ENCODE measurements at places on chromosomes 3 and 15. TPM values are rescaled to one million over a fixed set of nuclear protein-coding genes. Genes with fewer than 3 reads are reported as not detected.

Gene FETUB
- not detected for total RNA-seq

Gene LINGO1
- not detected for total RNA-seq

Gene SOX2
- 0.57 TPM for total RNA-seq

Gene TTLL13
- total RNA-seq: not detected

Gene GP5
- not detected for total RNA-seq

DNA sequence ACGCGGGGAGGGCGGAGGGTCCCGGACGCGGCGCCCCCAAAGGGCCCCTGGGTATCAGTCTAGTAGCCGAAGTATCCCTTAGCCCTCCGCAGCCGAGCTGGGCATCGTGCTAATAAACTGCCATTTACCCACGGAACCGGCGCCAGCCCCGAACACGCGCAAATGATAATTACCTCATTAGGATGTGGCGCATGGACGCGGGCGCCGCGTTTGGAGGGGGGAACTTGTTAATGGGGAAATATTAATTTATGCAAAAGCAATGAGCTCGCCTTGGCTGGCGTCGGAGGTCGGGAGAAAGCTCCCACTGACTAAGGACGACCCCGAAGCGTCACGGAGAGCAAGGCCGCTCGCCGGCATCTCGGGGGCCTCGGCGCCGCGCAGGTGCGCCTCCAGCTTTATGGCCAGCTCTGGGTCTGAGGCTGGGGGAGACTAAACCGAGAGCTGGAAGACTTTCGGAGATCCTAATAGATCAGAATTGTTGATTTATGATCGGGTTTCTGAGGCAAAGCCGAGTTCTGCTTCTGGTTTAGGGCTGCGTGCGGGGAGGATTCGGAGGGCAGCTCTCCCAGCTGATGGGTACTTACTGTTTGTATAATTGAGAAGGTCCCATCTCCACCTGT lies 474 bp upstream of the FEZF2 start:
- H3K36me3 ChIP-seq: no peaks in the 10 kb centered on the region
- DNase-seq: no peak
- no peak overlapping the region for H3K4me3 ChIP-seq
- H3K27me3 ChIP-seq: peaks cover 34% of the 10 kb centered on the region

- H3K36me3 ChIP-seq: no peaks in the 10 kb centered on the region
- H3K27ac ChIP-seq: peak overlapping the region; percentile 23
- peak; percentile 22 for DNase-seq
- H3K4me3 ChIP-seq: no peak overlapping the region
- H3K4me1 ChIP-seq: peaks cover 3% of the 10 kb centered on the region
These were observed 60.1 kb downstream of the MGLL start for GRCh38 chr3:127762077-127762786.

GRCh38 chr3:42894698-42895579 lies 11.0 kb upstream of the ZNF662 start:
- H3K4me1 ChIP-seq: no peaks in the 10 kb centered on the region
- DNase-seq: no peak
- no peak overlapping the region for H3K4me3 ChIP-seq

DNA sequence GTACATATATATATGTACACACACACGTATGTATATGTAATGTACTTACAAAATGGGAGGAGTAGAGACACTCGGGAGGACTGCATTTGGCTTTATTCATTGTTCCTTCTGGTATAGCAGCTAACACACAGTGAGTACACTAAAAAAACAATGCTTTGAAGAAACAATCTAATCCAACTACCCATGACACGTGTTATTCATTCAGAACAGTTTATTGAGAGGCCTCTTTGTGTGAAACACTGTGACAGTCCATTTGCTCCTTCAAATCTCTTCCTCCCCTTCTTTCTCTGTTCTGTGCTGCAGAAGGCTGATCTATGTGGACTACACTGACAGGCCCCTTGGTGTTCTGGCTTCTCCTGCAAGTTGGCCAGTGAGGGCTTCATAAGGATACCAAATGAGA lies 1075.9 kb upstream of the CFAP20DC start:
- H3K4me3 ChIP-seq: no peak overlapping the region
- DNase-seq: no peak
- H3K4me1 ChIP-seq: no peaks in the 10 kb centered on the region
- no peak overlapping the region for H3K27ac ChIP-seq
- no peaks in the 10 kb centered on the region for H3K27me3 ChIP-seq

GRCh38 chr3:152071924-152072323 lies 196.8 kb upstream of the MBNL1 start:
- no peak overlapping the region for H3K4me3 ChIP-seq
- H3K4me1 ChIP-seq: no peaks in the 10 kb centered on the region
- H3K27me3 ChIP-seq: no peaks in the 10 kb centered on the region
- no peak for DNase-seq
- H3K36me3 ChIP-seq: no peaks in the 10 kb centered on the region
- H3K27ac ChIP-seq: no peak overlapping the region

DNA sequence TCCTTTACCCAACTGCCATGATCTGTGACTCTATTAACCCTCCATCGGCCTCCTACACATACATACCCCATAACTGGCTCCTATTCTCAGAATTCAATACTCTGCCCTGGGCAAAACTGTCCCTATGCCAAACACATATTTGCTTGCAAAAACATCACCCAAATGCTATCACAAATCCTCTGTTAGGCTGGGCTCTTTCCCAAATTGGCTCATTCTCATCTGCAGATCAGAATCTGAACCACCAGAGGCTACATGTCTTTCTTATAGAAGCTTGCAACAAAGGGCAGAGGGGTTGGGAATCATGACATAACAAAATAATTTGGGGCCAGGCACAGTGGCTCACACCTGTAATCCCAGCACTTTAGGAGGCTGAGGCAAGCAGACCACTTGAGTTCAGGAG lies 45.4 kb upstream of the GOLM2 start:
- no peaks in the 10 kb centered on the region for H3K4me1 ChIP-seq
- H3K27ac ChIP-seq: no peak overlapping the region
- DNase-seq: no peak

GRCh38 chr3:132003685-132004084 lies 31.1 kb downstream of the CPNE4 start:
- H3K4me1 ChIP-seq: no peaks in the 10 kb centered on the region
- H3K4me3 ChIP-seq: no peak overlapping the region
- no peak for DNase-seq
- H3K27ac ChIP-seq: no peak overlapping the region
- H3K27me3 ChIP-seq: no peaks in the 10 kb centered on the region

All from Peyer's patch (tissue), 4 donors.